ENCODE measurements at places on chromosomes 11 and 22. TPM values are rescaled to one million over a fixed set of nuclear protein-coding genes. Genes with fewer than 3 reads are reported as not detected.

DEFB131B gene
- total RNA-seq, result not detected

CRYBB2 gene
- total RNA-seq, result not detected

CD59 gene
- 1,661 TPM for total RNA-seq

PDGFD gene
- total RNA-seq, result 1.3 TPM

C11orf91 gene
- 0.19 TPM for total RNA-seq

PANX2 gene
- 0.79 TPM for total RNA-seq

OR52H1 gene
- total RNA-seq, result 0.66 TPM

SLC17A6 gene
- not detected for total RNA-seq

GTF2H1 gene
- 59.1 TPM for total RNA-seq

TMEM25 gene
- total RNA-seq, result 4.6 TPM

LRRC4C gene
- 0.40 TPM for total RNA-seq

DEUP1 gene
- not detected for total RNA-seq

CNGA4 gene
- 0.06 TPM for total RNA-seq

KRTAP5-9 gene
- total RNA-seq, result not detected

CARNS1 gene
- total RNA-seq, result 0.13 TPM
